ENCODE measurements at places on chromosomes 7 and 10.

- no peak for DNase-seq
These were observed 37.0 kb downstream of the KLF6 start for GRCh38 chr10:3747984-3748383.

DNA sequence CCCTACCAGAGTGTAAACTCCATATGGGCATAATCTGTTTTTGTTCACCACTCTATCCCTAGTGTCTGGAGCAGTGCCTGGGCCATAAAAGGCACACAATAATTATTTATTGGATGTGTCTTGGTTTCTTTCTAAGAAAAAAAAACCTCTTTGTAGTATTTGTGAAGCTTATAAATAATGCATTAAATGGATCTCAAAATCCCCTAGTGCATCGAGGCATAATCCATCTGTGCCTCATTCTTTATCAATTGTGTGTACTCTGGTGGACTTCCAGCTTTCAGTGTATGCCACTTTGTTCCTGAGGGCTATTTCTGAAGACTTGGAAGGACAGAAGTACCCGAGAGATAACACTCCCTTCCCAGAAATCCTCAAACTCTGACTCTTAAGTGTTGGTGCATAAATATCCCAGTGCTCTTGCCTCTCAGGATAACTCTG lies 255.0 kb upstream of the PHYHIPL start:
- DNase-seq: no peak

DNA sequence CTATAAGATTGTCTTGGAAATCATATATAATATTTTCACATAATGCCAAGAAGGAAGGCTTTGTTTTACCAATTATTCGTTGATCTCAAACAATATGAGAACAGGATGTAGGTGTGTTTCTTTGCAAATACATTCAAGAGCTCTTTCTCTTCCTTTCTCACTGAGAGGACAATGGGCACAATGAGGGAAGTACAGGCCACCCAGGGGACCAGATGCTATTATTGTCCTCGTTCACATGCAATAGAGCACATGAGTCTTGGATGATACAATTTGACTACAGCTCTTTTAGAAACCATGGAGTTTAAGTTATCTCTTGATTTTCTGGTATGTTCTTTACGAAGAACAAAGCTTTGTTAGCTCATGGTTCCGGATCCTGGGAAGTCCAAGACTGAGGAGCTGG lies 323.7 kb upstream of the KLF6 start:
- no peak for DNase-seq

- DNase-seq: no peak
These were observed 86.3 kb downstream of the ALOX5 start for GRCh38 chr10:45460235-45460878.

DNA sequence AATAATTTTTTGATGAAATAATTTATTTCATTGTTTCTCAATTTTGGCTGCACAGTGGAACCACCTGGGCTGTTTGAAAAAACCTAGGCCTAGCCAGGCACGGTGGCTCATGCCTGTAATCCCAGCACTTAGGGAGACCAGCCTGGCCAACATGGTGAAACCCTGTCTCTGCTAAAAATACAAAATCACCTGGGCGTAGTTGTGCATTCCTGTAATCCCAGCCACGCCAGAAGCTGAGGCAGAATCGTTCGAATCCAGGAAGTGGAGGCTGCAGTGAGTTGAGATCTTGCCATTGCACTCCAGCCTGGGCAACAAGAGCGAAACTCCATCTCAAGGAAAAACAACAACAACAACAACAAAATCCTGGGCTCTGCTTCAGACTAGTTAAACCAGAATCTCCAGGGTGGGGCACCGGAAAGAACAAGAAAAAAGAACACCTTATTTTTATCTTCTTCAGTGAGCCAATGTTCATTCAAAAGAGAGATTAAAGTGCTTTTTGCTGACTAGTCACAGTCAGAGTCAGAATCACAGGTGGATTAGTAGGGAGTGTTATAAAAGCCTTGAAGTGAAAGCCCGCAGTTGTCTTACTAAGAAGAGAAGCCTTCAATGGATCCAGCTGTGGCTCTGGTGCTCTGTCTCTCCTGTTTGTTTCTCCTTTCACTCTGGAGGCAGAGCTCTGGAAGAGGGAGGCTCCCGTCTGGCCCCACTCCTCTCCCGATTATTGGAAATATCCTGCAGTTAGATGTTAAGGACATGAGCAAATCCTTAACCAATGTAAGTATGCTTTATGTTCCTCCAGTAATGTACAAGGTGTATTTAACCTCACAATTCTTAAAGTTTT lies at the start of gene CYP2C18:
Gene CYP2C18 (plus strand): TSS at position 516 of the 841 bp plus-strand sequence. CDS start 91 bp downstream, at position 607.
- DNase-seq: no peak

DNA sequence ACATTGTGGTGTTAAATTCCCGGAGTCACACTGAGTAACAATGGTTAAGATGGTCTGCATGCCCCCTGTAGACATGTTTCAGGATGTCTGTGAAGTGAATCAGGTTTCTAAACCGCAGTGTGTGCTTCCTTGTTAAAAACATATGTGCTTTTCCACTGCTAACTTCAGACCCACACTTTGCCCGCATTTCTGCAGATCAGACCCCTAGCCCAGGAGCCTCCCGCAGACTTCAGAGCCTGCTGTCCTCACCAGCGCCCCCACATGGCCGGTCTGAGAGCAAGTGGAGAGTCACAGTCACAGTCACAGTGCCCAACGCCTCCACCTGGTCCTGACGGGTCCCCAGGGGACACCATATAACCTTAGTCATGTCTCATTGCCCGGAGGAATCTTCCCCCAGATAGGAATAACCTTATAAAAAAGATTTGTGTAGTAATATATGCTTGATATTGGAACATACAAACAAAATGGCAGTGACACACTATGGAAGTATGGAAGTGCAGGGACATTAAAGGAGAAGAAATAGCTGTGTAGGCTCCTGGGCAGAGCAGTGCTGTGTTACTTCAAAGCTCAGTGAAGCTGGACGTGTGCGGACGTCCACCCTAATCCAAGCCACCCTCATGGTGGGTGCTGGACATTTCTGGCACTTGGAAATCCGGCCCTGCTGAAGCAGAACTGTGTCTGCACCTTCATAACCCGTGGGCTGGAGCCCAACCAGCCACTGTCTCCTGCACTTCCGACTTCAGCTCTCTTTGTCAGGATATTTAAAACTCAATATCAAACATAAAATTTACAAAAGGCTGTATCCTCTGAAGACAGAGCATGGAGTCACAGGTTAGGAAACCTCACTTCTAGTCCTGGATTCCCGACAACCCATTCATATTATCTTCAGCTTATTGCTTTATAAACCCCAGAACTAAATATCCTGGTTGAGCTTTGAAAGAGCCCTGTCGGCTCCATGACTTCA lies 29.0 kb downstream of the GSTO2 start:
- DNase-seq: no peak

DNA sequence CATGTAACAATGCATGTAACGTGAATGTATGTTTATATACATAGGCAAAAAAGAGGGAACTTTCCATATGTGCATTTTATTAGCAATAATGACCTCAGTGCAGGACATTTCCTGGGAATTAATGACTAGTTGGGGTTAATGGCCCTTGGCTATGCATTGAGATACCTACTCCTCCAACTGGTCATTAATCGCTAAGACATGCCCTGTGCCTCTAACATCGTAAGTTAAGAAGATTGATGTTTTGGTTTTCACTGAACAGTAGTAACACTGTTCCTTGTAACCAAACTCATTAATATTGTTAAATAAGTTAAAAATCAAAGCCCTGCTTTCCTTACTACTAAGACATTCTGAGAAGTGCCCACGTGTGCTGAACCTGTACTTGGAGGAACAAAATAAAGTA lies 61.7 kb downstream of the SEMA3D start:
- DNase-seq: no peak

All from NCI-H226 (cell line).